ENCODE measurements at places on chromosomes 13 and 19.

DNA sequence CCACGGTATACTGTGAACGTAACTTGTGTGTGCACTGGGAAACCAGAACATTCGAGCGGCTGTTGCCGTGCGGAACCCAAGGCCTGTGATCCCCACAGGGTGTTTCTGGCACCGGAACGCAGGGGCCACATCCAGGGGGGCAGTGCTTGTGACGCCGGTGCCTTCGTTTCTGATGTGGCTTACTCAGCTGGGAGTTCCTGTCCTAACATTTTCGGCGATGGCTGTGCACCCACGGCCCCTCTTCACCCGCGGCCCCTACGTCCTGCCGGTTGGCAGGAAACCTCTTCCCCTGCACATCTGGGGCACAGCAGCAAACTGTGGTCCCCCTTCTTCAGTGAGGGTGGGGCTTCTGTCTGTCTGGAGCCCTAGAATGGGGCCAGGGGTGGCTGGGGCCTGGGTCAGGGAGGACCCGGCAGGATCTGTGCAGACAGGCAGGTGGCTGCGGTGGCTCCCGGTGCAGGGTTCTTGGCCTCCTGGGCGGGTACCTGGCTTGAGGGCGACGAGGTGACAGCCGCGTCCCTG, 26.2 kb downstream of the CSNK1G2 start:
- DNase-seq = no peak

GRCh38 chr13:21445759-21446158, 13.3 kb downstream of the ZDHHC20 start:
- DNase-seq = no peak

- no peak for DNase-seq
Observed at GRCh38 chr19:33811736-33812387, 15.2 kb downstream of the KCTD15 start.

- no peak for DNase-seq
Observed at GRCh38 chr19:48451624-48452023, 3.8 kb upstream of the KCNJ14 start.

GRCh38 chr19:54312436-54313377, at the start of gene LILRA5:
TSS of gene LILRA5 (minus strand) at chr19:54313166. CDS start at chr19:54313019, 147 bp downstream.
- no peak for DNase-seq

DNA sequence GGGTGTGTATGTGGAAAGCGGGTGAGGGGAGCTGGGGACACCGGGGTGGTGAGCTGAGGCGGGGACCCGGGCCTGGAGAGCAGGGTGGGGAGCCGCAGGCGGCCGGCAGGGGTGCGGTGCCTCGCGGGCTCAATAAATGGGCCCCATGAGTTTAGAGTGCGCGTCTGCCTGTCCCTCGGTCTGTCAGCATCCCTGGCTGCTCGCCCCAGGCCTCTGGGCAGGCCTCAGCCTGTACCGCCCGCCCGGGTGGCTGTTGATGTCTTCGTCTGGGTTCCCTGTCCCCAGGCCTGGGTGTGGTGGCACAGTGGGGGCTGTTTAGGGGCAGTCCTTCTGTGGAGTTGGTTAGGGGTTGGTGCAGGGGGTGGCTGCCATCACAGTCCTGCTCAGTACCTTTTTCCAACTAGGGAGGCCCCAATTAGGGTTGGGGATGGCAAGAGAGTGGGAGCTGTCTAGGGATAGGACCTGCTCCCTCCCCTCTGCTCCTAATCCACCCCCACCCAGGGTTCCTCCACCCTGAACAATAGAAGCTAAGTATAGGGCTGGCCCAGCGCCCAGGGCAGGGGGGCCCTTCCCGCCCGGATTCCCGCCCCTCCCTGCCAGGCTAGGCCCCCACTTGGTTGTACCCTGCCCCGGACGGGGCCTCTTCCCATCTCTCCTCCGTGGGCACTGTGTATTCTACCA, 12.2 kb downstream of the CIC start:
- DNase-seq = no peak

GRCh38 chr19:7856679-7857663, 17.2 kb downstream of the PRR36 start:
- no peak for DNase-seq

DNA sequence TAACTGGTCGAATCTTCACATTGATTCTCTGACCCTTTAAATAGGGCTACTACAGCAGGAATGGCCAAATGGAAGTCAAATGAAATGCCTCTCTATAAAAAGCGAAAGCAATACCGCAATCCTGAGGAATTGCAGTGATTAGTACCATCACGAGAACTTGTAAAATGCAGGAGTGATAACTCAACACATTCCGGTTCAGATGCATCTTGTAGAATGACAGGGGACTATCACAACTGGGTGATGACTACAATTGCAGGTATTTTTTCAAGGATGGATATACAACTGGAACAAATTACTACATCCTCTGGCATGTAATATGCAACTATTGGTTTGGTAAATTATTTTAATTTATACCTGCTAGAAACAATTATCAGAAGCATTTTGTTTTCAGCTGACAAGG, 140.4 kb downstream of the PCDH20 start:
- no peak for DNase-seq

- no peak for DNase-seq
Observed at GRCh38 chr19:57267291-57267690, 13.0 kb upstream of the ZNF460 start.

- peak; percentile 50 for DNase-seq
Observed at GRCh38 chr19:14031719-14032480, at the start of gene IL27RA. TSS of gene IL27RA (plus strand) at chr19:14031762. CDS start at chr19:14031873, 111 bp downstream.

- no peak for DNase-seq
Observed at GRCh38 chr19:3494559-3494958, 5.9 kb downstream of the DOHH start.

DNA sequence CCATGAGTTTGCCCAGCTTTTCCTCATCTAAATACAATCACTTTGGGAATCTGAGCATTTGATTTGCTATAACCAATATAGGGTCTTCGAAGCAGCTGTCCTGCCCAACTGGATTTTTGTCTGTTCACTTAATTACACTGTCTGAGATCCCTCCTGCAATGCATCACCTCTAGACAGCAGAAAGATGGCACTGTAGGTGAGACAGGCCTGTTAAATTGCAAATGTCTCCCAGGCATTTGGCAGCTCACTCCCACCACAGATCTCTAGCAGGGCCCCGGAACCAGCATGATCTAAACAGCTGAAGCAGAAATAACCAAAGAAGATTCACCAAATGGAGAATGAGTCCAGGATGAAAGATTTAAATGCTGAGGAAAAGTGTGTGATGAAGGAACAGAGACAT, 41.9 kb upstream of the SERPINE3 start:
- peak; percentile 67 for DNase-seq

GRCh38 chr19:35845215-35846037, 6.9 kb downstream of the NPHS1 start:
- DNase-seq = no peak

GRCh38 chr19:50326101-50326664, 3.0 kb downstream of the KCNC3 start:
- no peak for DNase-seq

DNA sequence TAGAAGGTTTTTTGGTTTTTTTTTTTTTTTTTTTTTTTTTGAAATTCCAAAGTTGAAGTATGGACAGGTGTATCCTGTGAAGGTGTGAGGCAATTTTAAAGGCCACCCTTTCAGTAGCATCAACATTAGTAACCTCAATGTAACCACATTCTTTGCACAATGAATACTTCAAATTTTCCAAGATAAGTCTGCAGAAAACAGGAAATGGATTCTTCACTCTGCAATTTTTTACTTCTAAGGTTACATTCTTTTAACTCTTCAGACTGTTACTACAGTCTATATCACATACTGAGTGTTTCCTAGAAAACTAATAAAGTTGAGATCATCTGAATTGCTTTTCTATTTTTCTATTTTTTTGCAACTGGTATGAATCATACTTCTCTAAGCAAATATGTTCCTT, 569.0 kb upstream of the GPC6 start:
- no peak for DNase-seq

Data from SK-N-DZ (cell line).